ENCODE measurements at places on chromosomes 1 and 21. TPM values are rescaled to one million over a fixed set of nuclear protein-coding genes. Genes with fewer than 3 reads are reported as not detected.

NBPF10 gene
- total RNA-seq, result 2.1 TPM

S100A7A gene
- total RNA-seq, result not detected

DNA sequence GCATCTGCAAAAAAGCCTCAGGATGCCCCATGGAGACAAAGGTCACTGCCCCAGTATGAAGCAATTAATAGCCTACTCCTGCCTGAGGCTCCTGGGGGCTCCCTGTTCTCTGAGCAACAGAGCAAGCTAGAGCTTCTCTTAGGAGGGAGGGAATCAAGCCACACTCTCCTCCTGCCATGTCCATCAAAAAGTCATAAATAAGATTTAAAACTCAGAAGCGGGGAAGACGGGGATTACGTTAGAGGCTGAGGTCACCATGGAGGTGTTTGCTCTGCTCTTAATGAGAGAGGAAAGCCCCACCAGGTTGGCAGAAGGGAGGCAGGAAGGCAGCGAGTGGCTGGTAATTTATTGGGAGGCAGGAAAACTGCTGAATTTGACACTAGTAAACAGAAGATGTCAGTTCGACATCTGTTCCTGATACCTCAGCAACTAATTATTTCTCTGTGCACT, 98.4 kb upstream of the TNR start:
- no peak for DNase-seq

DNA sequence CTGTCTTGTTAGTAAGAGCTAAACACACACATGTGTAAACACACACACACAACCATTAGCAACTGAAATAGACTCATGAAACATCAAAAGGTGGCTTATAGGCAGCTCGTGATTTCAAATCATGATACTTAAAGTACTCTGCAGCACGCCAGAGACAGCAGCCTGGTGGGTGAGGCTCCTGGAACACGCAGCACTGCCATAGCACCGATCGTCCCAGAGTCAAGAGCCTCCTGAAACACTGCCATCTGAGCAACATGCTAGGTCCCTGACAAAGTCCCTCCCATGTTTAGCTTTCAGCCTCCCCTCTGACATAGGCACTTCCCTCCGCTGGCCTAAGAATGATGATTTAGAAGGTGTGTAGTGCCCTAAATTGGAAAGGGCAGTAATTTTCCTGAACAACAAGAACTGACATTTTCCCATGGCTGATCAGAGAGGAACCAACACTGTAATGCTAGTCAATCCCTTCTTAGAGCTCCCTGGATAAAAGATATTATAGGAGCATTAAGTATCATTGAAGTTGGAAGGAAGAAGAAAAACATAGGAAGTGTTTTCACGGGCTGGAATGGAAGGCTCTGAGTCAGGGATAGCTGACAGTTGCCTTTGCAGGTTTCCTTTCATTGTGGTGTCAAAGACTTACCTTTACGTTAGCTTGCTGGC, 14.1 kb upstream of the DPT start:
- no peak for DNase-seq

UBASH3A gene
- not detected for total RNA-seq

GRCh38 chr1:160376525-160377131, 9.8 kb downstream of the NHLH1 start:
- peak; percentile 45 for DNase-seq

- DNase-seq, result no peak
These were observed 66.4 kb upstream of the CASZ1 start for GRCh38 chr1:10862743-10863335.

GRCh38 chr1:234612352-234613127, 2.6 kb upstream of the IRF2BP2 start:
- peak; percentile 96 for DNase-seq

DNA sequence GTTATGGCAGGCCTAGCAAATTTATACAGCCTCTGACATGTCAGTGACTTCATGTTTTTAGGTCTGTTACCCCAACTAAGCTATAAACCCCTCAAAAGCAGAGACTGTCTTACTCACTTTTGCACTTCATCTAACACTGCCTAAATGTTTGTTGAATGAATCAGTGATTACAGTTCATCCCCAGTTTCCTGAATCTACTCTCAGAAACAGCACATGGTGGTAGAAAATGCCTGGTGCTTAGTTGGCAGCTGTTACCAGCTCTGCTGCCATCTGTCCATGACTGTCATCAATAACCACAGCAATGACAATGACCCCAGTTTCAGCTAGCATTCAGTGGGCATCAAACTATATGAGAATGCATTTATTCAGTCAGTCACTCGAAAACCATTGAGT, 110.5 kb upstream of the SERBP1 start:
- no peak for DNase-seq

- no peak for DNase-seq
These were observed 314.2 kb downstream of the RWDD3 start for GRCh38 chr1:95548211-95548610.

DNA sequence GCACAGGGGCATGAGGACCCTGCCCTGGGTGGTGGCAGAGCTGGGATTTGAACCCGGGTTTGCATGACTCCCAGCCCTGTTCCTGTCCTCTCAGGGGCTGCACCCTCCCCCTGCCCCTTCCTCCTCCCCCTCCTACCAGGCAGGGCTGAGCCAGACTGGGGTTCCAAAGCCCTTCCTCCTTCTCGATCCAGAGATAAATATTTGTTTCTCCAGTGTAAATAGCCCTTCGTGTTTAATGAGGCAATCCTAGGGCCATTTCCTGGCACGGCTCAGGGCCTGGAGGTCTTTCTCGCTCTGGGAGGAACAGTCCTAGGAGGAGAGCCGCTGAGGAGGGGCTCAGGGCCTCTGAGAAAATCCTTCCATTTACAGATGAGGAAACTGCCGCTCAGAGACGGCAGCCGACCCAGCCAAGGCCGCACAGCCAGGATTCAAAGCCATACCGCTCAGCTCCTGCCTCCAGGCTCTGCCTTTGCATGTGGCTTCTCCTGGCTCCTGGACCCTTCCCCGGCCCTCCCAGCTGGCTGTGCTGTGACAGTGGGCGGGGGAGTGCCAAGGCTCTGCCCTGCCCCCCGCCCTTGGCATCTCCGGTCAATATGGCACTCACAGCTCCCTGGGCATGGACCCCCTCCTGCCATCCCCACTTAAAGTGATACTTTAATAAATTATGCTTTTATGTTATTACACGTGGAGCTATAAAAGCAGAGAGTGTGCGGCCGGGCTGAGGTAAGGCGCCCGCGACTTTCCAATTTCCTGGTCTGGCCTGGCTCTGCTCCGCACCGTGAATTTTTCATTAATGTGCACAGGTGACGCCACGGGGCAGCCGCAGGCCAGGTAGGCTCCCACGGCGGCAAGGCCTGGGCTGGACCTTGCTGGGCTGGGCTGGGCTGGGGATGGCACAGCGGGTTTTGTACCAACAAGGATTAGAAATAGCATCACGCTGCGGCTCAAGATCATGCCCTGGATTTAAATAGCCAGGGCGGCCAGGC, 114.7 kb upstream of the WNT4 start:
- DNase-seq, result no peak

KCNJ6 gene
- 0.24 TPM for total RNA-seq

- DNase-seq, result no peak
These were observed 75.7 kb upstream of the SPATA6 start for GRCh38 chr1:48547561-48548220.

DNA sequence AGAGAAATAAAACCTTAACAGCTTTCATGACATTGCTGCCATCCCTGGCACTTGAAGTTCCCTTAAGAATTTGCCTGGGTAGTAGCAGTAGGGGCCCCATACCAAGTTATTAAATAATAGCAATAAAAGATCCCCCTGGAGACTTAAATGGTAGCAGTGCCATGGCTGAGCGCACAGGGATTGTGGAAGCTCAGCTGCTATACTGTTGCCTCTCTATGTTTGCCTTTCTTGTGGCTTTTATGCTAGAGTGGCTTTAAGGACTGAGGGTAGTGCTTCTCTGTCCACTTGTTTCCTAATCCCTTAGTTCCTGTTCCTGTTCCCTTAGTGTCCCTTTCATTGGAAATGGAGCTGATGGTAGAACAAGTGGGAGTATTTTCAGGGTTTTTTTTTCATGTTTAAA, 42.1 kb downstream of the NCF2 start:
- DNase-seq, result no peak

ARHGEF10L gene
- total RNA-seq, result 12.8 TPM

- DNase-seq, result no peak
These were observed 10.2 kb downstream of the TAS1R2 start for GRCh38 chr1:18849261-18849711.
